ENCODE measurements at places on chromosomes 5 and 9.

DNA sequence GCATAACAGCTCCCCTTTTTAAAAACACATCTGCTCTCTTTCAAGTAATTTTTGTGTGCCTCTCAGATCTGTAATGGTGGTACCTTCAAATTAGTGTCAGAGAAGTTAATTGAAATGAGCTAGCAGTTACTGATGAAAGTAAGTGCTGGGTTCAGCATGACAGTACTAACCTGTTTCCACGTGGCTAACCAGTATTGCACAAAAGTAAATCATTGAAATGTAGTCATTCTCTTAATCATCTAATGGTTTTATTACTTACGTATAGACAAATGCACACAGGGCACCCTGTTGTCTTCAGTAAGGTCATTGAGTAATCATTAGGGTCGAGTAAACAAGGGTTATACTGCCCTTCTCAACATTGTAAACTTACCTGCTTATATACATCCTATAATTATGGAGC is 157.8 kb upstream of the PRR16 start:
- no peak for DNase-seq

- no peak for DNase-seq
Measured at GRCh38 chr5:61831736-61832135, 474.3 kb upstream of the KIF2A start.

- DNase-seq, result no peak
Measured at GRCh38 chr5:79694652-79695051, 5.0 kb downstream of the CMYA5 start.

- no peak for DNase-seq
Measured at GRCh38 chr9:79195879-79196278, 375.9 kb upstream of the TLE4 start.

- no peak for DNase-seq
Measured at GRCh38 chr5:53276825-53277224, 167.3 kb upstream of the MOCS2 start.

DNA sequence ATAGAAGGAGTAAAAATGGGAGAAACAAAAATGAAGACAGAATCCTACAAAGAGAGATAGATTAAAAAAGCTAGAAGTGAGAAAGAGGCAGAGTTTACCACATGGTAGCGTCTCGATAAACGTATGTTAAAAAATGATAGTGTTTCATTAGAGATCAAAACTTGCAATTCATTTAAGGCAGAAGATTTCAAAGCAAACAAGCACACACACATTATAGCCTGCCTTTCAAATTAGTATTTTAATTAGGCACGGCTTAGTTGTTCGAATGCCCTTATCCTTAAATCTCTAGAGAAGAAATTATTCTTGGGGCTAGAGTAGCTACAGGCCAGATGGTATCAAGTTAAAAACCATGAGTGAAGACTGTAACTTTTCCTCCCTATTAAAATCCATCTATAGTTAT is 6.0 kb downstream of the STOM start:
- no peak for DNase-seq

GRCh38 chr5:178413988-178414387 is 176.2 kb downstream of the COL23A1 start:
- no peak for DNase-seq

- peak; percentile 62 for DNase-seq
Measured at GRCh38 chr5:141192110-141192725, at the start of gene PCDHB10. TSS of gene PCDHB10 (plus strand) at chr5:141192353. CDS start at chr5:141192553, 200 bp downstream.

DNA sequence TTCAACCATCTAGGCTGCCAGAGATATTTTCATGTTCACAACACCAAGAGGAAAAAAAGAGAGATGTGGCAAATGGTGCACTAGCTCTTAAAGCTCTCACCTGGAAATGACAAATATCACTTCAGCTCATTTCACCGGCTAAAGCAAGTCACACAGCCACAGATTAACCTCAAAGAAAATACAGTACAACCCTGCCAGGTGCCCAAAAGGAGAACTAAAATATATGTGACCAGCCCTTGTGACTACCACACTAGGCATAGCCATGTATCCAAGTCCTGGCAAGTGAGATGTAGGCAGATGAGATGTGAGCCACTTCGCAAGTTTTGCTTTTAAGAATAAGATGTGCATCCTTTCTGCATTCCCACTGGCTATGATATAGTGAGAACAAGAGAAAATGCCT is 41.4 kb downstream of the AGTPBP1 start:
- no peak for DNase-seq

DNA sequence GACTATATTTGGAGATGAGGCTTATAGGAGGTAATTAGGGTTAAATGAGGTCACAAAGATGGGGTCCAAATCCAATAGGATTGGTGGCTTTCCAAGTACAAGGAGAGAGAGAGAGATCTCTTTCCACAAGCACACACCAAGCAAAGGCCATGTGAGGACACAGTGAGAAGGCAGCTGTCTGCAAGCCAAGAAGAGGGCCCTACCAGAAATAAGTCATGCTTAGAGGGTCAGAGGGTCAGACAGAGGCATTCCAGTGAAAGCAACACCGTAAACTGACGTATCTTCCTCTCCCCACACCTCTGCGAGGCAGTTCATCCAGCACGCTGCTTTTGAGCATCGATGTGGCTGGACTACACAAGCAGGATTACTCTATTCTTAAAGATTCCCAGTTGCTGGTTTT is 87.9 kb downstream of the SLC1A3 start:
- DNase-seq, result no peak

- no peak for DNase-seq
Measured at GRCh38 chr5:138594305-138595058, 19.3 kb upstream of the HSPA9 start.

GRCh38 chr9:115978659-115979096 is 174.9 kb upstream of the PAPPA start:
- no peak for DNase-seq

- no peak for DNase-seq
Measured at GRCh38 chr9:72334658-72335337, 30.2 kb downstream of the ZFAND5 start.

DNA sequence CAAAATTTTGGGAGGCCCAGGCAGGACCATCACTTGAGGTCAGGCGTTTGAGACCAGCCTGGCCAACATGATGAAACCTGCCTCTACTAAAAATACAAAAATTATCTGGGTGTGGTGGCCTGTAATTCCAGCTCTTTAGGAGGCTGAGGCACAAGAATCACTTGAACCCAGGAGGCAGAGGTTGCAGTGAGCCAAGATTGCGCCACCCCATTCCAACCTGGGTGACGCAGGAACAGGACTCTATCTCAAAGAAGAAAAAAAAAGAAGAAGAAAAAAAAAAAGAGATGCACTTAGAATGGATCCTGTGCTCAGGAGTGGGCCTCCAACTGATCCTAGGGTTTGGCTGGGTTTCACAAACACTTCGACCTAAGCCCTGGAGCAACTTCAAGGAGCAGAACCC is 45.1 kb downstream of the GLDC start:
- DNase-seq, result no peak

GRCh38 chr5:96885518-96886338 is 9.4 kb downstream of the ERAP2 start:
- DNase-seq, result no peak

DNA sequence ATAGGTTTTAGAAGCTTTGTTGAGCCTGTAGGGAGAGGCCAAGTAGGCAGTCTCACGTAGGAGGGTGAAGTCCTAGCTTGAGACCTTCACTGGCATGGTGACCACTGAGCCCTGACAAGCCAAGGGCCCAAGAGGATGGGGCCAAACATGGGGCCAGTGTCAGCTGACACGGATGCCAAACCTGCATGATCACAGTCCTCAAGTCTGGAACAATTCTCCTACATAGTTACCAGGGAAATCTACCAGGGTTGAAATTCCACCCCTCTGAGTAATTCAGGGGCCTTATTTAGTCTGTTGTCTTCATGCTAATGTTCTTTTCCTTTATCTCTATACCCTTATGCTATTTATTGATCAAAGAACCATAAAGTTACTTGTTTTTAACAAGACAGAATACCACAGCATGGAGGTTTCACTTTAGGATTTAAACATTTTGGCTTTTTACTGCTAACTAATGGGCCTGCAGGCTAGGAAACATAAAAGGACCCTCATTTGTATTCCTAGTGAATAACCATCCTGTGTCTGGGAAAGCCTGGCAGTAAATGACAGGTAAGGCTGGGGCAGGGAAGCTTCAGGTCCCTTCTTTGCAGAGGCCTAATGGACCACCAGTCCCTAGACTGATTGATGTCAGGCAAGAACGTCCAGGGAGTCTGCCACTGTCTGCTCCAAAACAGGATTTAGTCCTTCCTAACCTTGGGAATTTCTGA is 140.8 kb downstream of the FGF1 start:
- no peak for DNase-seq

- DNase-seq, result no peak
Measured at GRCh38 chr5:140207250-140207964, 32.4 kb downstream of the CYSTM1 start.

DNA sequence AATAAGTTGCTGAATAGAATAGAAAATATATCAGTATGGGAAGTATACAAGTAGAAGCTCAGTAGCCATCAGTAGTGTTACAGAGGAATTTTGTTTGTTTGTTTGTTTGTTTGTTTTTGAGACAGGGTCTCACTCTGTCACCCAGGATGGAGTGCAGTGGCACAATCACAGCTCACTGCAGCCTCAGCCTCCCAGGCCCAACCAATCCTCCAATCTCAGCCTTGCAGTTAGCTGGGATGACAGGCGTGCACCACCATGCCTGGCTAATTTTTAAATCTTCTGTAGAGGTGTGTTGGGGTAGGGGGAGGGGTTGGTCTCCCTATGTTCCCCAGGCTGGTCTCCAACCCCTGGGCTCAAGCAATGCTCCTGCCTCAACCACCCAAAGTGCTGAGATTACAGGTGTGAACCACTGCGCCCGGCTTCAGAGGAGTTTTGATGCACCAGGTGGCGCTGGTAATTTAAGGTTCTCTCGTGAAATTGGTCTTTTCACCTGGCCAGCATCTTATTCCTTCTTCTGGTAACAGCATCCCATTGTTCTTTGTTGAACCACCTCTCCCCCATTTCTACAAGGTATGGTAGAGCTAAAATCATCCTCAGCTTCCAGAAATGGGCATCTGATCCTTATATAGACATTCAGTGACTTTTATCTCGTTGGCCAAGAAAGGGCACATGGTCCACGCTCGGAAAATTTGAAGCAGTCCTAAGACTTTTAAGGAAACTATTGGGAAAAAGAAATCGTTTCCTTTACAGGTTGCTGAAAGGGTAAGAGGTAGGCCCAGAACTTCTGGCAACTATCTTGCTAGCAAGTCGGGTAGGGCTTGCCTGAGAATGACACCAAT is 157.1 kb downstream of the ARRDC3 start:
- DNase-seq, result no peak

- no peak for DNase-seq
Measured at GRCh38 chr5:86951761-86952160, 315.9 kb upstream of the RASA1 start.

- DNase-seq, result no peak
Measured at GRCh38 chr9:114500697-114501292, 4.5 kb downstream of the WHRN start.

DNA sequence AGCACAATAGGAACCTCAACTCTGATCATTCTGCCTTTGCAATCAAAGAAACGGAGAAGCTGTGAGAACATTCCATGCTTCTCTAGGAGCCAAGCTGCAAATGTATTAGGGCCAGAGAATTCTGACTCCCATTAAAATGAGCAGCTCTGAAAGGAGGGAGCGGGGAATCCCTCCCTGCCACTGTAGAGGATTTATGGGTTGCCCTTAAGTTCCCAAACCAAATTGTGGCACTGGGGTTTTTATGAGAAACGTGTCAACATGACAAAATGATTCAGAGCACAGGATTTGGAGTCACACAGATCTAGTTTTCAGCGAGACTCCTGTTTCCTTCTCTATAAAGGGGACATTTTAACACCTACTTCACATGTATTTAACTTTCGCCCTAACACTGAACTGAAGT is 1.8 kb downstream of the IL6ST start:
- no peak for DNase-seq

DNA sequence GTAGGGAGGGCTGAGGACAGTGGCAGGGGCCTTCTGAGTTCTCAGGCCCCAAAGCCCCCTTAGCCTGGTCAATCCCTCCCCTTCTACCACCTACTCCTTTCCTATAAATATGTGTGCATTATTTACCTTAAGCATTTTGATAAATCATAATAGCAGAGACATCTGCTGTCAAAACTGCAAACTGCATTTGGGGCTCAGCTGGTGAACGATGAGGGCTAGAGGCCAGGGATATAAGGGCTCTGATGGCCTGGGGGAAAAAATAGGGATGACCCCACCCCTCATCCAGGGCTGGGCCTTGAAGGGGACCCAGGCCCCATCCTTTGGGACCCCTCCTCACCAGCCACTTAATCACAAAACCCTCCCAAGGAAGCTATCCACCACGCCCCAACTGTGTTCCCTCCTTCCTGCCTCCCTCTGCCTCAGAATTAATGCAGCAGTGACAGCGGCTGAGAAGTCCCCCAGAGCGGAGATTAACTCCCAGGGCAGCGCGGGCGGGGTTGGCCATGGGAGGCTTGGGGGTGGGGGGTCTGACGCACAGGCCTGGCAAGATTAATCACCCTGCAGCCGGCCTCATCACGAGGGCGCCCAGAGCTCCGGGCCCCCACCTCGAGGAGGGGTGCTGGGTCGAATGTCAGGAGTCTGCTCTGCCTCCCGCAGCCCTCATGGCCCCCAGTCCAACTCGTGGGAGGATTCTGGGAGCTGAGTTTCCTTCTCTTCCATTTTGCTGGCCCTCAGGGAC is 42.1 kb downstream of the CXXC5 start:
- DNase-seq, result peak; percentile 70

DNA sequence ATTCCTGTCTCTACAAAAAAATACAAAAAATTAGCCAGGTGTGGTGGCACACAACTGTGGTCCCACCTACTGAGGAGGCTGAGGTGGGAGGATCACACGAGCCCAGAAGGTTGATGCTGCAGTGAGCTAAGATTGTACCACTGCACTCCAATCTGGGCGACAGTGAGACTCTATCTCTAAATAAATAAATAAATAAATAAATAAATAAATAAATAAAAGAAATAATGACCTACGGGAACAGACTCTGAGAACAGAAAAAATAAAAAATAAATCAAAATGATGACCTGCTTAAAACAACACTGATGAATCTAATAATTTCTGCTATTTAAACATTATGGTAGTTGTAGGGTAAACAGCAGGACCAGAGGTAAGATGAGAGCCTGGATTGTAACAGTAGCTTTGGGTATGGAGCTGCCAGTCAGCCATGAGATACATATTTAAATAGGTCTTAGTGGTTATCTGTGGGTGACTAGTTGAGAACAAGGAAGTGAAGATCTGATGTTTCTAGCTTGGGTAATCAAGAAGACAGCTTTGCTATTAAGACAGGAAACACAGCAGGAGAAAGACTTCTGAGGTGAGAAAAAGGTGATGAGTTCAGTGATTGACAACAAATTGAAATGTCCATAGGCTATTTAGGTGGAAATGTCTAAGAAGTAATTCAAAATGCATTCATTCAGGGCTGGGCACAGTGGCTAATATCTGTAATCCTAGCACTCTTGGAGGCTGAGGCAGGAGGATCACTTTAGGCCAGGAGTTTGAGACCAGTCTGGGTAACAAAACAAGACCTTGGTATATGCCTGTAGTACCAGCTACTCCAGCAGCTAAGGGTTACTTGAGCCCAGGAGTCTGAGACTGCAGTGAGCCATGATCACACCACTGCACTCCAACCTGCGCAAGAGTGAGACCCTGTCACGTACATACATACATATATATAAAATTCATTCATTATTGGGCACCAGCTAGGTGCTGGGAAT is 11.0 kb downstream of the RNF145 start:
- no peak for DNase-seq
